Stimulated activated CD8-positive, alpha-beta memory T cell treated with anti-CD3 and anti-CD28 coated beads, Interleukin-2, amount 100 ng/mL, for 48 hours (primary cell): ENCODE measurements at places on chromosomes 12 and 14.

- no peak for DNase-seq
Observed at GRCh38 chr12:123591702-123592481, 7.5 kb downstream of the TMED2 start.

DNA sequence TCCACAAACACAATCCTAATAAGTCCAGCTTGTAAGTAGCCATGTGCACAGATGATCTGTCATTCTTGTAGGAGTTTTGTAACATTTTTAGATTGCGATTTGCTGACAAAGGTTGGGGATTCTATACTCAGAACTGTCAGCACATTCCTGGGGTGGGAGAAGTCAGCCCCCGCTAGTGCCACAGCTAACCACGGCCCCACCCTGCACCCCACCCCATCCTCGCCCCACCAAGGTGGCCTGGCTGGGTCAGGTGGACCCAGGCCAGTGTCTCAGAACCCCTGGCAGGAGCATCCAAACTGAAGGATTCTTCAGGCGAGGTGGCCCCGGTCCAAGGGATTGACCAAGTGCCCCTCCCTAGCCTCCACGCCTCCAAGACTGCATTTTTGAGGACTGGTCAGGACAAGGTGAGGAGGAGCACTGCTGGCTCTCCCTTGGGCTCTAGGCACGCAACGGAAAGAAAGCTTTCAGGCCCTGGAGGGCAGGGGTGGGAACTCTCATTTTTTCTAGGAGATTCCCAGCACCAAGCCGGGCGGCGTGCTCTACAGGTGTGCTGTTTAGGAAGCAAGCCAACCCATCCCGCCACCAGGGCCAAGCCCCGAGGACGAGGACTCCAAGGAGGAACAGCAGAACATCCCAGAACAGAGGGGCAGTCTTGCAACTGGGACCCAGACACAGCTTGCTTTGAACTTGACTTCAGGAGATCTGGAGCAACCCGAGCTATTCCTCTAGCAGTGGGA is 172.8 kb downstream of the BCL11B start:
- no peak for DNase-seq

GRCh38 chr12:59158066-59158465 is 237.8 kb upstream of the LRIG3 start:
- no peak for DNase-seq

DNA sequence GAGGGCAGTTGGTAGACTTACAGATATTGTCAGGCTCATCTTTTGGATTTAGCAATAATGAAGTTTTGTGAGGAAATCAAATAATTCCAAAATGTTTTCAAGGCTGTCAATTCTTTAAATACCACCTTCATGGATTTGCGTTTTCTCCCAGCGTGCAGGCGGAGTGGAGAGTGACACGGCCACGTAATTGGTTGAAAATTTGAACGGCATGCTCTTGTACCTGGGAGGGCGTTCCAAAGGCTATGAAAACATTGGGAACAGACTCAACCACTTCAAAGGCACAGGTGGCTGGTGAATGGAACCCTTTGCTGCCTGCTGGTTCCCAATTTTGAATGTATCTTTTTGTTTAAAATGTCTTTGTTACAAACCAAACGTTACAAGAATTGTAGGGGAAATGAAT is 12.4 kb downstream of the SMIM41 start:
- DNase-seq, result no peak

GRCh38 chr12:76698316-76698715 is 65.6 kb upstream of the ZDHHC17 start:
- no peak for DNase-seq

DNA sequence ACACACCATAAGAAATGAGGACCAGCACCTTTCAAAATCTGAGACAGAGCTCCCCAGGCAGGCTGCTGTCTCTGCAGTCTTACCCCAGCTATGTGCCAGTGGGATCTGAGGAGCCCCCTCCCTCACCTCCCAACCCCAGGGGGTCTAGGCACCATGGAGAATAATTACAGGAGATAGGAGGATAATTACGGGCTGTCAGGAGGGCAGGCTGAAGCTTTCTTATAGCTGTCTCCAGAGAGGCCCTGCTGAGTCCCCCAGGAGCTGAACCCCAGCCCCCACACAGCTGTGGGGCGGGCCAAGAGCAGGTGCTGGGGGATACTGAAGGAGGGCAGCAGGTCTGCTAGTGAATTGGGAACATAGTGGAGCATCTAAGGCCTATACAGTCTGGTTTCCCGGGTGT is 6.8 kb downstream of the CPNE6 start:
- DNase-seq, result no peak

DNA sequence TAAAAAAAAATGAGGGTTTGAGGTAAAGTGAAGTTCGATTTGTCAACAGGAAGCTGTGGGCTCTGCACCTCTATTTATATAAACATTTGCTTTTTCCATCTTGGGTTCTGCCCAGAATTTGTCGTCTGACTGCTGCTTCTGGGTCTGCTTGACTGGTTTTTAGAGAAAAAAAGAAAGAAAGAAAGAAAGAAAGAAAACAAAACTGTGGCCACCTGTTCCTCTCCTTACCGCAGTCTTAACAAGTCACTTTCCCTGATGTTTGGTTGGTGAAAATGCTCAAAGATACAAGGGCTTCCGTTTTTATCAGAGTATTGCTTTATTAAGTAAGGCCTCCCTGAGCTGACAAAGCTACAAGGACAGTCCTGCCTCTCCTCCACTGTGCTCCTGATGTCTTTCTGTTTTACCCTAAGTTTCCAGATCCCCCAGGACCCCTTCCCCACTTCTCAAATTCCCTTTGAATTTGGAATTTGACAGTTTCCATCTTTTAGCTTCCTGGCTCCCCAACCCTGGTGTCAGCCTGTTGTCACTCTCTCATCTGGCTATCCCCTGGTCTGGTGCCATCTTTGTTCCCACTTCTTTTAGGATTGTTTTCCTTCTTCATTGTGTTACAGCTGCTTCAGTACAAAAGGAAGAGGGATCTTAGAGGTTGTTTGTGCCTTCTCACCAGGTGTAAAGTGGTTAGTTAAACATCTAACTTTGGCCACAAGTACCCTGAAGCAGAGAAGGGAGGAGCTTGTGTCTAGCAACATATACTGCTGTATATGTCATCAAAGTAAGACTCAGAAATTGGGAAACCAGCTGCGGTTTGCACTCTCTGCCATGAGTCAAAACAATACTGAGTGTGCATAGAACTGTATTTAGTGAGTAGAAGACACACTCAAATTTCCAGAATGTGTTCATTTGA is 18.0 kb downstream of the MFAP5 start:
- peak; percentile 43 for DNase-seq

DNA sequence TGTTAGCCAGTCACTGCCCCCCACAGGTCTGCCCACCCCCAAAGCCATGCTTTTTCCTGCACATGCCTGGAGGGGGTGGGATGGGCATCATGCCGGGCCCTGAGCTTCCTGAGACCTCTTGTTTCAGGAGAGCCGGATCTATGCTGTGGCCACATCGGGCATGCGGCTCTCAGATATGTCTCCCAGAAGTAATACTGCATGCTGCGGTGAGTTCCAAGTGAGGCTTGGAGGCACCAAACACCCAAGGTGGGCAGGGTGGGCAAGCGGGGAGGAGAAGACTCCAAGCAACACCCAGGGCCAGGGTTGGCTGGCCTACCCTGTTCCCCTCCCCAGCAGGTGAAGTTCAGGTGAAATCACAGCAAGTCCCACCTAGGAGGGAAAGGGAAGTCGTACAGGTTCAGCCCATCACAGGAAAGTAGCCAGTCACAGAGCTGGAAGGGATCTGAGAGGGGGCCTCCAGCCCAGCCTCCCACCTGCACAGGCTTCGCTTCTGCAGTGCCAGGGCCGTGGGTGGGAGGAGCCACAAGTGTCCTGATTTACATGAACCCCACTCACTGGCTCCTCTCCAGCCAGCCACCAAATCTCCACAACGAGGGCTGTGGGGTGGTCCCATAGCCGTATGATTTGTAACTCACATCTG is 30.9 kb downstream of the PIGH start:
- no peak for DNase-seq

GRCh38 chr14:21476523-21476924 is 235 bp downstream of the RAB2B start:
- peak; percentile 77 for DNase-seq

DNA sequence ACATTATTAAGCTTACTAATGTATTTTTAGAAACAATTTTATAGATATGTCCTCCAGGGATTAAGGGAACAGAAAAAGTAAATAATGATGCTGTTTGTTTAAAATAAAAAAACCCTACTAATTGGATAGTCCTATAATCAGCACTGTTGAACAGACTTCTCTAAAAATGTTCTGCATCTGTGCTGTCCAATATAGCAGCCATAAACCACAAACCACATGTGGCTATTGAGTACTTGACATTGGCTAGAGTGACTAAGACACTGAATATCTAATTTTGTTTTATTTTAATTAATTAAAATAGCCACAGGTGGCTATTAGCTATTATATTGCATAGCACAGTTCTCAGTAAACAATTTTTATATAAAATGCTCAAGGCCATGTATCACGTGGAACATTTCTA is 210.4 kb downstream of the DPY19L2 start:
- DNase-seq, result no peak

GRCh38 chr12:6116471-6117021 is 7.9 kb downstream of the VWF start:
- DNase-seq, result no peak

DNA sequence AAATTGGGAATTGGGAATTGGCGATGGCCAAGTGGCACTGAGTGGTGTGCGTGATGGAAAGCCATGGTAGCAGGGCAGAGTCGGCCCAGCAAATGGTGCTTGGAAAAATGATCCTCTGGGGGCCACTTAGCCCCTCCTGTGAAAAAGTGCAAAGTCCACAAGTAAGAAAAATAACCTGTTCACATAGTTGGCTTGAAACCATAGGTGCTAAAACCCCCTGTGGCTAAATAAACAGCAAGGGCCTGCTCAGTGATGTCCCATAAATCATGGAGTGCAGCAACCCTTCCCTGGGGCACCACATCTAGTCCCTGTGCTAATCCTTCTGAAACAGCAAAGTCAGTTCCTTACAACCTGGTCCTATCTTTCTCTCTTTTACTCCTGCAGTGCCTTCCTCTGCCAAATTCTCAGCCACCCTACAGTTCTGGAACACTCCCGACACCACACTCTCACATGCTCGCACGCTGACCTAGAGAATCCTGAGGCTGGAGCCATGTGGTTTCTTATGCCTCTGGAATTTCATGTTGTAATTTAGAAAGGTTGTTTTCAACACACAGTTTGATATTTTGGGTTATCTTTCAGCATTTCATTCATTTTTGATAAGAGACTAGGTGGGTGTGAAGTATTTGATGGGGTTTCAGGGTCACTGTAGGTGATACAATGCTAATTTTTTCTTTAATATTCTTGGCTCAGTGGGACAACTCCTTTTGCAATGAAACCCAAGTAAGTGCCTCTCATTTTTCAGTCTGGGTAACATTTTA is 123.6 kb downstream of the SMOC1 start:
- no peak for DNase-seq

DNA sequence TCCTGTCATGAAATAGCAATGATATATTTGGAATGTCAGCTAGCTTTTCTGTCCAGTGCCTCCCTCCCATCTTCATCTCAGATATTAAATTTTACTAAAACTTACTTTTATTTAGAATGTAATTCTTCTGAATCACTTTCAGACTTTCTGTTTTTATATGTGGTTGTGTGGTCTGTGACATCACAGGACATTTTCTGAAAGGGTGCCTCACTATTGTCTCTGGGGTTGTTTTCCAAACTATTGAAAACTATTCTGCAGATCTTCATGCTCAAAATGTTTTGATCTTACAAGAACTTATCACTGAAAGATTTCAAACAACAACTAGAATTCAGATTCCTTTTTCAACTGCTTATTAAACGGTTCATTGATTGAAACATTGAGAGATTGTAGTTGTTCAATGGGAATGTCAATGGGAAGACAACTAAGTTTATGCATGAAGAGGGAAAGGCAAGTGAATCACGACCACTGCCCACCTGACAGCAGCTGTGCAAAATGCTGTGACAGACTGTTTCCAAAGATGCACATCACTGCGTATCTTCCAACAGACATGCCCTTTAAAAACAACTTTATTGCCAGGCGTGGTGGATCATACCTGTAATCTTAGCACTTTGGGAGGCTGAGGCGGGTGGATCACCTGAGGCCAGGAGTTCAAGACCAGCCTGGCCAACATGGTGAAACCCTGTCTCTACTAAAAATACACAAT is 51.3 kb downstream of the KLRG1 start:
- DNase-seq, result no peak

DNA sequence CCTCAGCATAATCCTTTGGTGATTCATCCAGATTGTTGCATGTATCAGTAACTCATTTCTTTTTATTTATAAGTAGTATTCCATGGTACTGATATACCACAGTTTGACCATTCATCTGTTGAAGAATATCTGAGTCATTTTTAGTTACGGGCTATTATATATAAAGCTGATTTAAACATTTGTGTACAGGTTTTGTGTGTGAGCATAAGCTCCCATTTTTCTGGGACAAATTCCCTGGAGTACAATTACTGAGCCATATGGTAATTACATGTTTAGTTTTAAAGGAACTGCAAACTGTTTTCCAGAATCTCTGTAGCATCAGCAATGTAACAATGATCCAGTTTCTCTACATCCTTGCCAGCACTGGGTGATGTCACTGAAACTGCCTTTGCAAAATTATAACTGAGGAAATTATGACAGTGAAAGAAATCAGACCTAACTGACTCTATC is 236.2 kb upstream of the KRR1 start:
- DNase-seq, result no peak

DNA sequence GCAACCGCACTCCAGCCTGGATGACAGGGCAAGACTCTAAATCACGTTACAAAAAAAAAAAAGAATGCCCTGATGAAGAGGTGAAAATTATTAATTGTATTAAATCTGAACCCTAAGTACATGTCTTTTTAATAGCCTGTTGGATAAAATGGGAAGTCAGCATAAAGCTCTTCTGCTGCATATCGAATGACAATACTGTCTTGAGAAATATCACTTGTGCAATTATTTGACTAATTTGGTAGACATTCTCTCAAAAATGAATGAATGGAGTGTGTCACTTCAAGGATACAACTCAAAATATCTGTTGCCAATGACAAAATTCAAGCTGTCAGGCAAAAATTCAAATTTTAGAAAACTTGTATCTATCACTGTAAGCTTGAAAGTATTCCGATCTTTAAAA is 38.9 kb downstream of the DNAI7 start:
- DNase-seq, result no peak

- DNase-seq, result no peak
Observed at GRCh38 chr12:100356644-100357223, at the start of gene SLC17A8. TSS of gene SLC17A8 (plus strand) at chr12:100357074. CDS start at chr12:100357392, 318 bp downstream.
